ELR (cell line): ENCODE measurements at places on chromosomes 4 and X.

DNA sequence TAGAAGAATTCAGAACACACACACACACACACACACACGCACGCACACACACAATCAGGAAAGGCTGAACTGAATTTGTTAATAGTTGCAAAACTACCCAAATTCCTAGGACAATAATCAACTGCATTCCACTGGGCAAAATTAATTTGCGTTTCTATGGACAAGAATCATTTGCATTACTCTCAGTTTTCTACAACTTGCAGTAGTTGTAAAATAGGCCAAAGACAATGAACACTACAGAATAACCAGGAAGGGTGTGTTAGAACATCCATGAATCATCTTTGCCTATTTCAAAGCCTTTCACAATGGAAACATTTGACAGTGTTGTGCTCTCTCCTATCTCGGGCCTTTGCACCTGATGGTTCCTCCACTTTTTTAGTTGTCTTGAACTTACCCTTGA is 77.1 kb upstream of the IGFBP7 start:
- no peak for DNase-seq

DNA sequence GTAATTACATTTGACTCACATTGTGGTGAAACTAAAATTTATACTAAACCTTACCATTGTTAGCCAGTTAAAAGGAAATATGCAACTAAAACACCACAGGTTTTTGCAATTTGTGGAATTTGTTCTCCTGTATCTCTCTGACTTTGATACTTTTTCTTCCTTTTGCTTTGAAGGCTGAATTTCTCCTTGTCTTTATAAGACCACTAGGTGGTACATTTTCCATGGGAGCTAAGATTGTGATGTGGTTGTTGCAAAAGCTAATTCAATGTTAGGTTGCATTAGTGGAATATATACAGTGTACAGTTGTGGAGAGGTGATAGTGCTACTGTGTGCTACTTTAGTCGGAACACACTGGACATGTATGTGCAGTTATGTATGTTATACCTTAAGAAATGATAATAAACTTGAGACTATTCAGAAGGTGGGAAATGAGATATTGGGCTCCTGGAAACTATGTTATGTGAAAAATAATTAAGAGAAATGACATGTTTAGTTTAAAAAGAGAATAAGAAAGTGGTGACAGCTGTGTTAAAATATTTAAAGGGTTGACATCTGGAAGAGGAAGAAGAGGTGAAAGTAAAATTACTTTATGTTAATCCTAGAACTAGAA is 70.3 kb downstream of the ARL9 start:
- DNase-seq, result peak; percentile 68

DNA sequence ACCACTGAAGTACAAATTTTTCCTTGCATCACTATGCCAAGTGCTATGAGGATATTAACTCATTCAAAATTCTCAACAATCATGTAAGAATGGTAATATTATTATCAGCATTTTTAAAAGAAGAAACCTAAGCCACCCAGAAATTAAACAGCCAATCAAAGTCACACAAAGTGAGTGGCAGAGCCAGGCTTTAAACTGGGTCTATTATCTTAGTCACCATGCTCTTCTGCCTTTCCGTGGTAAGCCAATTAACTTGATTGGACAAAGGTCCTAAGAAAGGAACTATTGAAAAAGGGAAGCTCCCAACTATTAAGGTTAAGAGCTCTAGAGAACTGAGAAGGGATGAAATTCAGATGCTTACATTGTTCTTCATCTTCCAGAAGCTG is 111.5 kb downstream of the ASB9 start:
- DNase-seq, result no peak

GRCh38 chr4:179182741-179183140 is 1740.5 kb upstream of the AGA start:
- DNase-seq, result no peak

DNA sequence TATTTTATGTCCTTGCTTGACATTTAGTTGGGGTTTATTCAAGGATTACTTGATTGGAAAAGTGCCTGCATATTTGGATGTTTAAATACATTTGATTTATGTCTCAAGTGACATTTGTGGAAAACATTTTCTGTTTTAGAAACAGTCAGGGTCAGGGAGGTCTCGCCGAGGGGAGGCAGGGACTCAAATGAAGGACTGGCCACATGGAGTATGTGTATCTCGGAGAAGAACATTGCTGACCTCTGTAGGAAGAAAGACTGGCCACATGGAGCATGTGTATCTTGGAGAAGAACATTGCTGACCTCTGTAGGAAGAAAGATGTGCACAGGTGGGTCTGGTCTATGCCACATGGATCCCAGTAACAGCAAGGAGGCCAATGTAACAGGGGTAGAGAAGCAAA is 233.6 kb downstream of the TRIML1 start:
- no peak for DNase-seq

DNA sequence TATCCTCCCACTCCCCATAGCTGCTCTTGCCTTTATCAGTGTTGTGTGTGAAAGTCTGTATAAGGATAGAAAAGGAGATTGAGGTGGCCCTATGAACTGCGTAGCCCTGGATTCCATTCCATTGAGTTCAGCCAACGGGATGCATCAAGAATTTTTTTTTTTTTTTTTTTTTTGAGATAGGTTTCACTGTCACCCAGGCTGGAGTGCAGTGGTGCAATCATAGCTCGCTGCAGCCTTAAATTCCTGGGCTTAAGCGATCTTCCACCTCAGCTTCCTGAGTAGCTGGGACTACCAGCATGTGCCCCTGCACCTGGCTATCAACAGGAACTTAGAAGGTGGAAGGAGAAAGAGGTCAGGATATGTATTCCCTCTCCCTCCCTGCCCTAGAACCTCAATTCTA is 187.2 kb upstream of the SPRY1 start:
- no peak for DNase-seq

- no peak for DNase-seq
Measured at GRCh38 chr4:8340781-8341241, 71.3 kb downstream of the HTRA3 start.

DNA sequence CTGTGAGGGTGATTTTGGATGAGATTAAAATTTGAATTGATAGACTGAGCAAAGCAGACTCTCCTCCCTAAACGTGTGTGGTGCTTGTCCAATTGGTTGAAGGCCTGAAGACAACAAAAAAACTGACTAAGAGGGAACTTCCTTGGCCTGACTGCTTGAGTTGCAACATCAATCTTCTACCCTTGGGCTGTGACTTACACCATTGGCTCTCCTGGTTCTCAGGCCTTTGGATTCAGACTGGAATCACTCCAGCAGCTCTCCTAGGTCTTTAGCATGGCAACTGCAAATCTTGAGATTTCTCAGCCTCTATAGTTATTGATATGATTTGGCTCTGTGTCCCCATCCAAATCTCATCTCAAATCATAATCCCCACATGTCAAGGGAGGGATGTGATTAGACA is 49.7 kb upstream of the IGFBP7 start:
- no peak for DNase-seq

DNA sequence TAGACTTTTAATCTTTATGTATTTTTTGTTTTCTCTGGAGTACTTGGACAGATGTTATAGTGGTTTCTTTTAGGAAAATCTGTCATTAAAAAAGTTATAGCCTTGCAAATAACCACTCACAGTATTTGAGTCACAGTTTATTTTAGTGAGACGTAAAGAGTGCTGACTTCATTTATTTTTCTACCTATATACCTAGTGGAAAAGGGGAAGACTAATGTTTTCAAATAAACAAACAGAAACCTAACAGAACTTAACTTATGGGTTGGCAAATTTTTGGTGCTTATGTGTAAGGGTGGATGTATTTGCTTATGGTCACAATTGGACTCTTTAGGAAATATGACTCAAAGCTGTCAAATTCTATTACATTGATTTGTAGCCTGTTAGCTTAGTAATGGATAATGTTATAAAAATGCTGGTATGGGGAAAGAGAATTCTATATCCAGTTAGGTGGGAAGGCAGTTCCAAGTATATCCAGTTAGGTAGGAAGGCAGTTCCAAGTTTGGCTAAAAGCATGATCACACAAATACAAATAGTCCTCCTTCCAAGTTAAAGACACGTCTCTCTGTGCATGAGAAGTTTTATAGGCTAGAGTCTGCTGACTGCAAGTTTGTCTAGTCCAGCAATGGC is 61.9 kb downstream of the SLC9A6 start:
- peak; percentile 58 for DNase-seq

- no peak for DNase-seq
Measured at GRCh38 chr4:121376556-121376955, 4.3 kb downstream of the QRFPR start.

GRCh38 chrX:16461968-16462367 is 188.0 kb upstream of the S100G start:
- no peak for DNase-seq

DNA sequence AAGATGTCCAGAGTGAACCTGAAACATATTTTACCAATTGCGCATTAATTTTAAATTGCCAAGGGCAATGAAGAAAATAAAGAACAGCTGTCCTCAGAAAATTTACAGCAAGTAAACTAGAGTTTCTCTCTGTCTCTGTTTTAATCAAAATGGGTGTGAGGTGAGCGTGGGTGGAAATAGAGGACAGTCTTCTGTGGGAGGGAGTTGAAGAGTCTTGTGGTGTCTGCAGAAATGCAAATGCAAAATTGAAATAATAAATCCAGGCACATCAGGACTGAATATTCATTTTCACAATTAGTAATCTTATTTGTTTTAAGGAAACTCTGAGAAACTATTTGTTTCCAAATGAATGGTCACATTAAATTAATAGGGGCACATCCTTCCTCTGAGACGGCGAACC is 192.0 kb downstream of the ARHGAP10 start:
- DNase-seq, result no peak

GRCh38 chr4:79823148-79823763 is 249.8 kb downstream of the ANTXR2 start:
- DNase-seq, result peak; percentile 33

DNA sequence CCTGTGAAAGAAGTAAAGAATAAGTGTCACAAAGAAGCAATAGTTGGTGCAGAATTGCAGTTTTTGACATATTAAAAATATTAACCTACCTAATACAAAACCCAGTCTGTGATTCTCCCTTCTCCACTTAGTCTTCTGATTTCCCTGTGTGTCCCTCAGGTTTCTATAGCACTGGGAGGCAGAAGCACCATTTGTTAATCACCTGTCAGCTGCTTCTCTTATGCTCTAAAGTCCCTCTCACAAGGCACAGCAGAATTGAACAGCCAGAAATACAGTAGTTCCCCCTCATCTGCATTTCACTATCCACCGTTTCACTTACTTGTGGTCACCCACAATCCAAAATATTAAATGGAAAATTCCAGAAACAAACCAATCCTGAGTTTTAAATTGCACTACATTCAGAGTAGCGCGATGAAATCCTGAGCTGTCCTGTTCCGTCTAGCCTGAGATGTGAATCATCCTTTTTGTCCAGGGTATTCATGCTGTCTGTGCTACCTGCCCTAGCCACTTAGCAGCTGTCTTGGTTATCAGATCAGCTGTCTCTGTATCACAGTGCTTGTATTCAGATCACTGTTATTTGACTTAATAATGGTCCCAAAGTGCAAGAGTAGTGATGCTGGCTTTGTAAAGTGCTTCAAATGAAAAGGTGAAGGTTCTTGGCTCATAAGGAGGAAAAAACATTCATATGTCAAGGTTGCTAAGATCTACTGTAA is 984.1 kb upstream of the GRID2 start:
- no peak for DNase-seq

- no peak for DNase-seq
Measured at GRCh38 chr4:42396752-42397634, at the start of gene SHISA3. TSS of gene SHISA3 (plus strand) at chr4:42397488. CDS start at chr4:42398057, 569 bp downstream.

DNA sequence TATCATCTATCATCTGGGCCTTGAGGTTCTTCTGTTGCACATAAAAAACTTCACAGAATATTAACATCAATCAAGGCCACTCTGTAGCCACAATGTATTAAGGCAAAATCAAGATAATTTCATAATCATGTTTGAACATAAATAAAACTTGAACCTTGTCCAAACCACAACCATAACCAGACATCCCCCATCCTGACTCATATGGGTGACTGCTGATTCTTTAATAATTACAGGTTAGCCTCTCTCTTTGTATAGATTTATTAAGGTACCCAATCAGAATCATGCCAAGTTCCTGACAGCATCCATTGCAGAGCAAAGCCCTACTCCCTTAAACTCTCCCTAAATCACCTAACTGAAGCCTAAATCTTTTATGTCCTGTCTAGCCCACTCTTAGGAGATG is 16.7 kb upstream of the AREG start:
- peak; percentile 47 for DNase-seq

DNA sequence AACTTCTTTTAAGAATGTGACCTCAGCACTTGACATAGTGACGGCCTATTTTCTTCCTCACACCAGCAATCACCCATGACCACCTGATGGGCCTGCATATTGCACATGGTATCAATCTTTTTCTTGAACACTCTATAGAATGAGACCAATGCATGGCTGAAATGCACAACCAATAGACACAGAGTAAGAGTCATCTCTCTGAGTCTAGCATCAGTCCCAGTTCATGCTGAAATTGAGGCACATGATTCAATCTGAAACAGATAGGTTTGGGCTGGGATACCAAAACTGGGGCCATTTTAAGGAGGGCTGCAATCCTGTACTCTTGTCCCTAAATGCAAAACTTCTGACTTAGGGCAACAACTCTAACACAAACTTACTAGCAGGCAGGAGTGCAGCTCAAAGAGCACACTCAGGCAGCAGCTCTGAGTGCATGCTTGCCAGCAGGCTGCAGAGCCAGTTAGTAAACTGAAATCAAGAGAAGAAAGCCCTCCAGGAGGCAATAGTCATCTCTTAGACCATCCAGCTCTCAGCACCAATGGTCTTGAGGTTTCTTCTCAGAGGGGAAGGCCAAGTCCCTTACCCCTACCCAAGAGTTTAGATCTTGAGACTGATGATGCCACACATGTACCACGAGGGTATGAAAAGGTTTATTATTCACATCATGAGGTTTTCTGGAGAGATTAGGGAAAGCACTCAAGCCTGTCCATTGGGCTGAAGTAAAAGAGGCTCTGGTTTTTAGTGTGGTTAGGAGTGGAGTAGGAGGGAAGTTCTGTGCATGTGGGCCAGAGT is 24.7 kb upstream of the GPR101 start:
- no peak for DNase-seq

DNA sequence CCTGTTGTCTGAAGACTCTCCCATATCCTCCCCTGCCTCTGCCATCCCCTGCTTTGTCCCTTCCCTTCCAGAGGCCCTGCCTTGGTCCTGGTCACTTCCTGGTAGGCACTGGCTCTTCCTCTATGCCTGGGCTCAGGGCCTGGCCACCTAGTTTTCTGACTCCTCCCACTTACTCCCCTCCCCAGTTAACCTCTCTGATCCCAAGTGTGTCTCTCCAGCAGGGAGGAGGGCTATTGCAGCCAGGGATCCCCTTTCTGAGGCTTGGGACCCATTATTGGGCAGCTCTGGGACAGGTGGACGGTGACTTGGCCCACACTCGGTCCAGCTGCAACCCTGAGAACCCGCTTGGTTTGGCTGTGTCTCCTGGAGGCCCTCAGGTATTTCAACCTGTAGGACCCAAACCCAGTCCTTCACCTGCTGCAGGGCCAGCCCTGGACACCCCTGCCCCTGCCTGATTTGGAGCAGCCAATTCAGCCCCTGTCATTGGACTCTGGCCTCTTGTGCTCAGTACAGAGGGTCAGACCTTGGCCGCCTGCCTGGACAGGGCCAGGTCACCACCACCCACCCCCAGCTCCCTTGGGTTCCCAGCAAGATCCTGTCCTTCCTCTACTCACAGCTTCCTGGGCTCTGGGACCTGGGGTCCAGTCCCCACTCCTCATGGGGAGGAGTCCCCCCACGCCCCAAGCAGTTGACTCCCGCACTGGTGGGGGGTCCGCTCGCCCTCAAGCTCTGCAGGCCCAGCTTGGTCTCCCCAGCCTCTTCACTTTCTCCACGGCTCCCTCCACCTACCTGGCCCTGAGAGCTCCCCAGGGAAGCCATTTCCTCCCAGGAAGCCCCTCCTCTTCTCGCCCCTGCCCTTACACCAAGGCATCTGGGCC is 1.1 kb upstream of the SH3BP2 start:
- DNase-seq, result no peak

- DNase-seq, result no peak
Measured at GRCh38 chr4:147813109-147813773, 81.4 kb downstream of the ARHGAP10 start.
